Amygdala (tissue), 56 donors: ENCODE measurements at places on chromosomes 7 and 10.

- no peak for DNase-seq
Observed at GRCh38 chr7:123725586-123726171, 23.1 kb downstream of the WASL start.

GRCh38 chr10:68601501-68602265, 41.5 kb downstream of the TET1 start:
- DNase-seq = no peak

GRCh38 chr7:49669285-49669684, 104.2 kb upstream of the VWC2 start:
- no peak for DNase-seq

GRCh38 chr10:71257319-71257997, 45.1 kb downstream of the UNC5B start:
- no peak for DNase-seq

DNA sequence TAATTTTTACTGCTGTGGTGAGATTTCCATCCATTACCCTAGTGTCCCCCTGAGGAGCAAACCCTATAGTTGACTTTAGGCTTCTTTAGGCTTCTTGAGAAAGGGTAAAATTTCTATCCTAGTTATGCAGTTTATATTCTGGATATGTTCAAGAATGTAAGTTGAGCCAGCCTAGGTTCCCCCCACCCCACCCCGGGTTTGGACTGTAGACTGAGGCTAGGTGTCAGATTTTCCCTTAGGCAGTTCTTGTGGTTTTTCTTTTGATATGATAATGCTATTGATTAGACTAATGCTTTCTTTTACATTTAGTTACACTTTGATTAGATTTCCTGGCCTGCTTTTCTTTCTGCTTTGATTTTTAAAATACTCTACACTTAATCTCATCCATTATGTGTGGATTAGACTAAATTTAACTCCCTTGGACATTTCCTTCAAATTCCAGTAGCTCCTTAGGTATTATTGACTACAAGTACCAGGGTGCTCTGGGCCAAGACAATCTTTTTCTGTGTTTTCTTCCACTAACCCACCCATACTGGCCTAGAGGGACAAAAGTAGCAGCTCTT, 37.7 kb downstream of the NRF1 start:
- no peak for DNase-seq

DNA sequence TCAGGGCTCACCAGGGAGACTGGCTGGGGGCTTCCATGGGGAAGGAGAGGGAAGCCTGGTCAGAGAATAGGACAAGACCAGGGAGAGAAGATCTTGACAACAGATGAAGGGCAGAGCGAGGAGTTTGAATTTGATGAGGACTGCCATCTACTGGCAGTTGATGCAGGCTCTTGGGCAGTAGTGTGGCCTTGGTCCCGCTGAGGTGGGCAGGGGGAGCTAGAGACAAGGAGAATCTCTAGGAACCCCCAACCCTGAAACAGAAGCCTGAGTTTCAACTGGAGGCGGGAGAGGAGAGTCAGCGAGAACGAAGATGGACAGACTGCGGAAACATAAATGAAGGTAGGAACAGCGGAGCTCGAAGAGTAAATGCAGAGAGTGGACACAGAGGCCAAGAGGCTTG, 81.0 kb downstream of the PPP1R3C start:
- peak; percentile 26 for DNase-seq

DNA sequence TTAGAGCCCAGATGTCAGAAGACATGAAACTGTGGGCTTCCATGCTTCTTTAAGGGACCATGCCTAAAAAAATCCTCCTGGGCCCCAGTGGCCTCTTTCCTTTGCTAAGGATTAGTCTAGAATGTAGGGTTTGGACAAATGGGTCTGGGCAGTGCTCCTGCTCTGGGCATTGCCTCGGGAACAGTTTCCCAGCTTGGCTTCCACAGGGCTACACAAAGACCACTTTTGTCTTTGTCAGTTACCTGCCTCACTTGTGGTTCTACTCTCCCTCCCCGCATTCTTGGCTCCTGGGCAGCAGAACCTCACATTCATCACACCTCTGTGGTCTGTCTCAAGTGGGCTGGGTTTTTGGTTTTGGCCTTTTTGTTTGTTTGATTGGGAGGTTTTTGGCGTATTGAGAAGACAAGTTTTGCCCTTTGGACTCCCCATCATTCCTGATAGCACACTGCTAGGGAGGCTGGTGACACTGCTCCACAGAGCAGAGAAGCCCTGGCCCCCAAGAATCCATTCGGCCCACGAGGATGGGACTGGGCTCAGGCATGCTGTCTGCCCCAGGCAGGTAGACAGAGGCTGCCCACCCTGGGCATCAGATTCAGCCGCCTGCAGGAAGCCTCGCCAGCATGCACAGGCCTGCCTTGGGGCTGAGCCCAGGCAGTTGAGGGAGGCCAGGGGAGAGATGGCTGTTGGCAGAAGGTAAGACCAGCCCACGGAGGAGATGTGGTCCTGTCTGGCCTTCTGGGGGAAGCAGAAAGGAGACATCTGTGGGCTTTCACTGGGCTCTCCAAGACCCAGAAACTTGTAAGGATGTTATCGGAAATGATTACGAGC, 343.7 kb downstream of the WDR11 start:
- DNase-seq = no peak

- no peak for DNase-seq
Observed at GRCh38 chr10:114437473-114438292, 33.4 kb upstream of the AFAP1L2 start.

GRCh38 chr10:96369890-96370583, 11.2 kb upstream of the OPALIN start:
- no peak for DNase-seq

DNA sequence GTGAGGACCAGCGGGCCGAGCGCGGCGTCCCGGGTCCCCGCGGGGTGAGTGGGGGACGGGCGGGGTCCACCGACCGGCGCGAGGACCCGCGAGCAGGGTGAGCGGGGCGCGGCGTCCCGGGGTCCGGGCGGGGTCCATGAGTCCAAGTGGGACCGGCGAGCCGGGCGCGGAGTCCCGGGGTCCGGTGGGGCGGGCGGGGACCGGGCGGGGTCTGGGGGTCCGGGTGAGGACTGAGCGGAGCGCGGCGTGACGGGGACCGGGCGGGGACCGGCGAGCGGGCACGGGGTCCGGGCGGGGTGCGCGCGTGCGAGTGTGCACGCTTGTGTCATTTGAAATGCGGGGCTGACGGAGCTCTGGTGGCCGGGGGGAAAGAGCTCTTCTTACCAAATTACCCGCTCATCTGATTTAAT, 765 bp downstream of the CELF2 start:
- DNase-seq = no peak

DNA sequence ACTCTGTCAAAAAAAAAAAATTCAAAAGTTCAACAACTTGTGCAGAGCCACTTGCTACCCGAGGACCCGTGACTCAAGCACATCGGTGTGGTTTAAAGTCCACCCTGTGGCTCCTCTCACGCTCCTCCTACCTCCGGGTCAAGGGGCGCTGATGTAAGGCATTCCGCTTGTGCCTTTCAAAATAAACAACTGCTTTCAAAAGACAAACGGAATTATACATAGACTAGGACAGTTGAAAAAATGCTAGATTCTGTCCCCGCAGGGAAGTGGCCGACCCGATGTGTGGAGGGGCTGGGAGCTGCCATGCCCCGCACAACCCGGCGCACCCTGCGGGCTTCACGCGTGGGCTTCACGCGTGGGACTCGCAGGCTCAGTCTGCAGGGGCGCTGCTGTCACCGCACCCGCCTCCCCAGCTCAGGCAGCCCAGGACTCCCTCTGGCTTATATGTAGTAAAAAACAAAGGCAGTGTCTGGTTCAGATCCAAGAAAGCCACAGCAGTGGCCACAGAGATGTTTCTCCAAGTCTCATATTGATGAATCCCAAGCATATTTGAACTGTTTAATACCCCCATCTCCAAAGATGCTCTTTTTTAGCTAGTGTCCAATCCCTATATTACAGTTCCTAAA, 239.7 kb upstream of the INHBA start:
- DNase-seq = no peak

GRCh38 chr7:130444751-130445407, 4.1 kb upstream of the CEP41 start:
- DNase-seq = no peak

DNA sequence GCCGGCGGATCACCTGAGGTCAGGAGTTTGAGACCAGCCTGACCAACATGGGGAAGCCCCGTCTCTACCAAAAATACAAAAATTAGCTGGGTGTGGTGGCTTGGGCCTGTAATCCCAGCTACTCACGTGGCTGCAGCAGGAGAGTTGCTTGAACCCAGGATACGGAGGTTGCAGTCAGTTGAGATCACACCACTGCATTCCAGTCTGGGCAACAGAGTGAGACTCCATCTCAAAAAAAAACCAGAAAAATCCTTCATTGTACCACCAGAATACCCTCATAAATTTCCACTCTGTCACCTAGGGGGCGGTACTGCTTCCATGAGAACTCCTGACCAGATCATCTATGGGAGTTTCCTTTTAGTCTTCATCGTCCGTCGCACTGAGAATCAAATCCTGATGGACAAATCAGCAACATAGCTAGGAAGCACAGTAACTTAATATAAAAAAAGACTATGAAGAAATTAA, 225.8 kb upstream of the KLF14 start:
- no peak for DNase-seq

- no peak for DNase-seq
Observed at GRCh38 chr10:108434559-108435252, 1270.2 kb upstream of the SORCS1 start.

- no peak for DNase-seq
Observed at GRCh38 chr7:87341441-87341840, 4.0 kb upstream of the CROT start.

- DNase-seq = no peak
Observed at GRCh38 chr10:18474118-18474455, 177.3 kb downstream of the NSUN6 start.

DNA sequence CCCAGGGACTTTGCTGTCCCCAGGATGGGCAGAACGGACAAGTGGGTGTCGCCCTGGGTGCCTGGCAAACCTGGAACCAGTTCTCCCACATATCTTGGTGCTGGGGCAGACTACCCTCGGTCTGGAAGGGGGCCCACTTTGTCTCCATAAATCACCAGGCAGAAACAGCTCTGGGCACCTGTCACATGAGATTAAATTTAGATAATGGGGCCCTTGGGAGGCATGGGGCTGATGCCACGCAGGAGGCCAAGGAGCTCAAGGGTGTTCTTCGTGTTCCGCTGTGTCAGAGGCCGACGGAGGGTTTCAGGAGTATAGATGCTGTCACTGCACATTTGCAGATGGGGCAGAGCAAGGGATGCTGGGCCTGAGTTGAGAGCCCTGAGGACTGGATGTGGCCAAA, 72.7 kb downstream of the TMEM130 start:
- no peak for DNase-seq

DNA sequence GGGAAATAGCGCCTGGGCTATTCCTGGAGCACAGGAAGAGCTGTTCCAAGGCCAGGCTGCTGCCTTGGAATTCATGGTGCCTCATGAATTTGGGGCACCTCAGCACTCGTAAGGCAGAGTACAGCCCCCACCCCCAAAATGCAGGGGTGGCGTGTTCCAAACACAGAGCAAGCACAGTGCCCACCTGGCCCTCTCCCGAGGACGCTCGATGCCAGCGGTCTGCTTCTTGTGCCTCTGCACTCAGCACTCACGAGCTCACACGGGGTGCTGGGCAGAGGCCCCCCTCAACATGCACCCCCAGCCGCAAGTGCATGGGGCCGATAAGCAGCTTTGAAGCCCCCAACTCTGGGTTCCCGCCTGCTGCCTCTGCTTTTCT, 60.1 kb downstream of the ZRANB1 start:
- no peak for DNase-seq

DNA sequence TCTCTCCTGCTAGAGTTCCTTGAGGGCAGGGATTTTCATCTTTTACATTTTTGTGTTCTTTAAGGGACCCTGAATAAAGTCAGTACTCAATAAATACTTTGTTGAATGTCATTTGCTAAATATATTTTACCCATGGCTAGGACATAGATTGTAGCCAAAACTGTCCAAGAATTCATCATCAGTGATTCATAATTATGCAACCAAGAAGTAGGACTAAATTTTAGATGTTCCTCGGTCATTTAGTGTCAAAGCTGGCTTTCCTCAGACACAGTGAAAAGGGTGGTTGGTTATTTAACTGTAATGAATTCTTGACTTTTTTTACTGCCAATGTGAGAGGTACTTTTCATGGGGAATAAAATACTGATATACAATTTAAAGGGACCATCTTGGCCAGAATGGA, 3.3 kb downstream of the NUDT13 start:
- no peak for DNase-seq

- no peak for DNase-seq
Observed at GRCh38 chr7:6647541-6647940, 10.4 kb downstream of the ZNF316 start.

GRCh38 chr7:2399848-2400587, 3.4 kb upstream of the CHST12 start:
- peak; percentile 36 for DNase-seq

- DNase-seq = no peak
Observed at GRCh38 chr10:69681436-69681835, 51.4 kb downstream of the FAM241B start.

- no peak for DNase-seq
Observed at GRCh38 chr10:8044908-8045725, 9.4 kb upstream of the GATA3 start.

- DNase-seq = no peak
Observed at GRCh38 chr7:142881586-142882337, 3.8 kb downstream of the TRPV6 start.

- no peak for DNase-seq
Observed at GRCh38 chr7:158574308-158575036, 13.2 kb downstream of the PTPRN2 start.

DNA sequence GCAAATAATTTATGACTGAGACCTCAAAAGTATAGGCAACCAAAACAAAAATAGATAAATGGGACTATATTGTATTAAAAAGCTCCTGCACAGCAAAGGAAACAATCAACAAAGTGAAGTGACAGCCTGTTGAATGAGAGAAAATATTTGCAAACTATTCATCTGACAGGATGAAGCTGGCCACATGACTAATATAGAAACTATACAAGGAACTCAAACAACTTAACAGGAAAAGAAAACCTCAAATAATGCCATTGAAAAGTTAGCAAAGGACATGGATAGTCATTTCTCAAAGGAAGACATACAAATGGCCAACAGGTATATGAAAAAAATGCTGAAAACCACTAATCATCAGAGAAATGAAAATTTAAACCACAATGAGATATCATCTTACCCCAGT, 245.1 kb downstream of the STK31 start:
- no peak for DNase-seq

DNA sequence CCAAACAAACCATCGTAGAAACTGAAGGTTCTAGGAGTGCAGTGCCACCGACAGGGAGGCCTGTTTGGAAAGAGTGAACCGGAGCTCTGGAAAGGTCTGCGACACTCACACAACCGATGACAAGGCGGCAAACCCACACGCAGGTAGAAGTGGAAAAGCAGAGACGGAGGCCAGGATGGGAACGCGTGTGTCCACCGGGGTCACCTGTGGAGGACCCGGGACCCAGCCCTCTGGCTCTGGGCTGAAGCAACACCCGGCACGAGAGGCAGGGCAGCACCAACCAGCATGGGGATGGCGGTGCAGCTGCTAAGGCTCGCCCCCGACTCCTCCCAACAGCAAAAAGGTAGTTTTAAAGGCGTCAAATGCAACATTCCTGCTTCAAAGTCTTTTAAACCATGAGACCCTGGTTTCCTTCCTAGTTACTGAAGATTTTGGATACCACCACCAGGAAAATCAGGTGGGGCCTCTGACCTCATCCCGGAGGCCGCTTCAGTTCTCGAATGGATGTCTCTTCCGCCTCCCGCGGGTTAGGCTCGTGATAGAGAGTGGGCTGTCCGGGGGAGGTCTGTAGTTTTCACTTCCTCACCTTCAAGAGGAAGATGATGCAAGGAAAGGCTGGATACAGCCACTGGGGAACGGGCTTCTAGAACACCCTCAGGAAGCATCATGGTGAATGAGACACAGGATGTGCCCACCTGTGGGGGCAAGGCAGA, 115.5 kb downstream of the SMURF1 start:
- DNase-seq = no peak
